ENCODE measurements at places on chromosomes 11 and 22.
A peak's percentile ranks its signal among the peaks of the same experiment; 100 is the strongest.

- no peak for DNase-seq
Observed at GRCh38 chr11:83835423-83835822, 549.3 kb upstream of the CCDC90B start.

DNA sequence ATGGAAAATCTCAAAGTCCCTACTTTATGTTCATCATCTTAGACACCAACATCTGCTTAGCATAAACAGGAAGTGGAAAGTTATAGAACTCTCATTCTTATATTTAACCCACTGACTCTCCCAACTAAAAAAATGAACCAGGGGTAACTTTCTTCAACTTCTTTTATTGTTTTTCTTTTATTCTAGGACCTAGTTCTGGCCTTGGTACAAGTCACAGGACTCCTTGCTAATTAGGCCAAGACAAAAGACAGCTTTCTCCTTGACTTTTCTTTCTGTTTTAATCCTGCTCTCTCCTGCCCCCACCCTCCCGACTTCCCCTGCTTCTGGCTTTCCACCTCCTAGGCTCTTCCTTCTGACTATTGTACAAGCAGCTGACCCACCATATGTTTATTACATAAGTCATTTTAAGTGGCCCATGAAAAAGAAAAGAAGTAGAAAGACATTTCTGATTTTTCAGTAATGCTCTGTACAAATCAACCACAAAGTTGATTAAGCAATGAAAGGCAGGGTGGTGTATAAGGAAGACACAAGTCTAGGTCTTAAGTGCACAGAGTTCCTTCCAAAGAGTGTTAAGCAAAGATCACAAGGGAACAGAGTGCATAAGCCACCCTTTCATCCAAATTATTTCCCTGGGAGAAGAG, 18.3 kb downstream of the JAML start:
- DNase-seq, result no peak

GRCh38 chr22:46262449-46263215, 511 bp downstream of the PKDREJ start:
- DNase-seq, result peak; percentile 46

GRCh38 chr11:1906611-1907423, 12.7 kb upstream of the TNNT3 start:
- DNase-seq, result no peak

DNA sequence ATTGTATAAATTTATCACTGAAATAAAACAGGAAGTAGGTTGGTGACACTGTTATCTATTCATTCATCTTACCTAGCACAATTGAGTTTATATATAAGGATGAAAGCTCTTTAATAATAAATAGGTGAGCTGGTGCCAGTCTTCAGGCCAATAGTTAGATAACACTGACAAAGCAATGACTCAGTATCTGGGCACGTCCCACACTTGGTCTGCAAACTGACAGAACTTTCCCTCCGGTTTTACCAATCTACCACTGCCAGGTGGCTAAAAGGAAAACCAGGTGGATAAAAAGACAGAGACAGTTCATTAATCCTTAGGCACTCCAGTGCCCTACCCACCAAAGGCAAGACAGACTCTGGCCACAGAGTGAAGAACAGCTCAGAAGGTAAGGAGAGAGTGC, 17.6 kb downstream of the DDB1 start:
- no peak for DNase-seq

GRCh38 chr22:50217543-50218152, 16.8 kb downstream of the SELENOO start:
- no peak for DNase-seq

- DNase-seq, result no peak
Observed at GRCh38 chr11:27357250-27357649, 5.8 kb downstream of the CCDC34 start.

- peak; percentile 20 for DNase-seq
Observed at GRCh38 chr11:5380740-5381342, 2.8 kb upstream of the OR51M1 start.

DNA sequence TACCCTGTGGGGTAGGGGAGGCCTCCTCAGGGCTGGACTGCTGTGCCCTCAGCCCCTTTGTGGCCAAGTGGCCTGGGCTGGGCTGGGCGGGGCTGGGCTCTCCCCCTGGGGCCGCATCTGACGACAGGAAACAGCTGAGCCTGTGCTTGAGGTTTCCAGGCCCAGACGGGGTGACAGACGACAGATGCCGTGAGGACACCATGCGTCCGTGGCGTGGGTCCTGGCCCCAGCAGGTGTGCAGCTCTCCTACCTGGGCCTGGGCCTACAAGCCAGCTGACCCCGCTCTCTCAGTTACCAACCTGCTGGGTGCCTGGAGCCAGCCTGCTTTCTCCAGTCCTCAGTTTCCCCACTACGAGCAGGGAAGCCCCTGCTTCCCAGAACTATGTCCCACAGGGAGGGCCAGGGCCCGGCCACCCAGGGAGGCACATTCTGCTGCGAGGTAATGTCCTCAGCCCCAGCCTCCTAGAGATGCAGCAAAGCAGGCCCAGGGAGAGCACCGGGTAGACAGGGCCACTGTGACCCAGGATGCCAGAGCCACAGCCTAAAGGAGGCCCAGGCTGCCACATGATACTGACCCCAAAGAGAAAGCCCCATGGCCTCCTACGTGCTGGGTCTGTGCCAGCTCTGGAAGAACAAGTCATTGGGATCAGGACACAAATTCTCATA, 181.3 kb downstream of the IGLL1 start:
- DNase-seq, result no peak

- DNase-seq, result peak; percentile 70
Observed at GRCh38 chr11:11028017-11028692, 170.3 kb upstream of the ZBED5 start.

DNA sequence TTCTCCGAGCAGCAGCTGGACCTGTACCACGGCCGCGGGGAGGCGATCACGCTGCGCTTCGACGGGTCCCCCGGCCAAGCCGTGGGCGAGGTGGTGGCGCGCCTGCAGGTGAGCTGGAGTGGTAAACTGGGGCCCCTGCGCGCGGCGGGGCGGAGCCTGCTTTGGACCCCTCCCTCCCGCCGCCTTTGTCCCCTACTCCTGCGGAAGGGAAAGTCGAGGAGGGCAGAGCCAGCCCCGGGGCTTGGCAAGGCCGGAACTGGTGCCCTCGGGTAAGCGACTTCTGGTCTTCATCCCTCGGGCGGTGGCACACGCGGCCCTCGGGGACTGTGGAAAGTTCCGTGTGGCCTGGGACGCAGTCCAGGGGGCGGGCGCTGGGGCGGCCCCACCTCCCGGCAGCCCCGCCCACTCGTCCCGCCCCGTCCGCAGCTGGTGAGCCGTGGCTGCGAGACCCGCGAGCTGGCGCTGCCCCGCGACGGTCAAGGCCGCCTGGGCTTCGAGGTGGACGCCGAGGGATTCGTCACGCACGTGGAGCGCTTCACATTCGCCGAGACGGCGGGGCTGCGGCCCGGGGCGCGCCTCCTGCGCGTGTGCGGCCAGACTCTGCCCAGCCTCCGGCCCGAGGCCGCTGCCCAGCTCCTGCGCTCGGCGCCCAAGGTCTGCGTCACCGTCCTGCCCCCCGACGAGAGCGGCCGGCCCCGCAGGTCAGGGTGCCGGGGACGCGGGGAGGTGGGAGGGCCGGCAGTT, 9.2 kb downstream of the SIPA1 start:
- DNase-seq, result no peak

DNA sequence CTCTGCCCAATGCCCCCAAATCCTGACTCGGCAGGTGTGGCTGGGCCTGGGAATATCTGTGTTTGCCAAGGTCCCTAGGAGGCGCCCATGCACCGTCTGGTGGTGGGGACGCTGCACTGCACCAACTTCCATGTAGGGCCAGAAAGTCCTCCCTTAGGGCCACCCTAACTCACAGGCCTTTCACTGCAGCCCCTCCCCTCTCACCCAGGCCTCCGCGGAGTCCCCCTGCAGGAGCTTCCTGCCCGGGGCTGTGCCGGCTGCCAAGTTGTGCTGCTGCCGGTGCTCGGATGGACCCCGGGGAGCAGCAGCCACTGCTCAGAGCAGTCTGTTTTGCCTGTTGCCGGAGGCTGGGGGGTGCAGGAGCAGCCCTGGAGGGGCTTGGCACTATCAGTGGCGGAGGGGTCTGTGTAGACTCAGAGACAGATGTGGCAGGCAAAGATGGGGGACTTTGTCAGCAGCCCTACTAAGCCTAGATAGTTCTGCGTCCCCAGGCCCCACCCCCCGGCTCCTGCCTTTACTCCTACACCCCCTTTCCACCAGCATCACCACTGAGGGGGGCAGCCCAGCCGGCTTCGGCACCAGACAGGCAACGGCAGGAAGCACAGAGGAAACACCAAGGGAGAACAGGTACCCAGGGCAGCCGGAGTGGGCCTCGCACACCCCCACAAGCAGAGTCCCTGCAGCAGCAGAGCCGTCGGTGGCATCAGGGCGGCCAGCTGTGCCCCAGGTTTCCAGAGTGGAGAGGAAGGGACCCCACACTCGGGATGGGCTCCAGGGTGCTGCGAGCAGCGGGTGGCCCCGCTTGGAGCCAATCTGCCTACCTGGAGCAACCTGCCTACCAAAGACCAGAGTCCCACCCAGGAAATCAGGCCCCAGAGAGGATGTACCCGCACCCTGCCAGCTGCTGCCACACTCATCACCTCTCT, 124.3 kb downstream of the TRIM29 start:
- DNase-seq, result no peak

DNA sequence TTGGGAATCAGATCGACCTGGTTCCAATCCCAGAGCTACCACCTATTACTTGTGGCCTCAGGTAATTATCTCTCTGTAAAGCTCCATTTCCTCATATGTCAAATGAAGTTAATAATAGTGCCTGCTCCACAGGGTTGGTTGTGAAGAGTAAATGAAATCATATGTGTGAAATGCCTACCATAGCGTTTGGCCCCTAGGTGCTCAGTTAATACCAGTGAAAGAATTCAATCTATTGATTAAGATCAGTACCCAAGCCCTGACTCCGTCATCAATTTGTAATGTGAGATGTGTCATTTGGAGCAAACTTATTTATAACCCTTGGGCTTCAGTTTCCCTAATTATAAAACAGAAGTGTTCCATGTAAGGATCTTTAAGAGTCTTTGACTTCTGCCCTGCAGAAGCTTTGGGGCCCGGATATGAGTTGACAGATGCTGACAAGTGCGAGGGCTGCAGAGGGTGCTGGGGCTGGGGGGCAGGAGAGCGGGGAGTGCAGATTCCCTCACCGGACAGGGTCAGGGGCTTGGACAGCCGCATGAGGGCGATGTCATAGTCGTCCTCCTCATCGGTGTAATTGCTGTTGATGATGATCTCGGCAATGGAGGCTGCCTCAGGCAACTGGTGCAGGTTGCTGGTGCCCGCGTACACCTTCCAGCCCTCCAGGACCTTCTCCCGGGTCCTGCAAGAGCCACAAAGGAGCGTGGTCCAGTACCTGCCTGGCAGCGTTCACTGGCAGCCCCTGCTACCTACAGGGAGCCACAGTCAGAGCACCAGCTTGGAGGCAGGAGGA, 20.9 kb downstream of the TMPRSS13 start:
- no peak for DNase-seq

DNA sequence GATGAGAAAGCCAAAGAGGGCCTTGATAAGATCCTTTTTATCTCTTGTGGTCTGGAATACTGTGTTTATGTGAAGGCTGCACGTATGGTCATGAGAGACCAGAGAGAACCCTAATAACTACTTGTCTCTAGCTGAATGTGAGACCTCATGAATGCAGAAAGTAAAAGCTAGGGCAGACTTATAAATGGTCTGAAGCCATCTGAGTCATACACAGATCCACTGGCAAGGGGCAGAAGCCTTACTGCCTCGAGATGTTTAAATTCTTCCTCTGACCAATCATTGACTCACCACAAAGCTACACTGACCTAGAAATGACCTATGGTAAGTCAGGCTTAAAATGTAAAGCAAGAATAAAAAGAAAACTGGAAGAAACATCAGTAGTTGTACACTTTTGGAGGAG, 22.7 kb upstream of the OR4B1 start:
- DNase-seq, result no peak

DNA sequence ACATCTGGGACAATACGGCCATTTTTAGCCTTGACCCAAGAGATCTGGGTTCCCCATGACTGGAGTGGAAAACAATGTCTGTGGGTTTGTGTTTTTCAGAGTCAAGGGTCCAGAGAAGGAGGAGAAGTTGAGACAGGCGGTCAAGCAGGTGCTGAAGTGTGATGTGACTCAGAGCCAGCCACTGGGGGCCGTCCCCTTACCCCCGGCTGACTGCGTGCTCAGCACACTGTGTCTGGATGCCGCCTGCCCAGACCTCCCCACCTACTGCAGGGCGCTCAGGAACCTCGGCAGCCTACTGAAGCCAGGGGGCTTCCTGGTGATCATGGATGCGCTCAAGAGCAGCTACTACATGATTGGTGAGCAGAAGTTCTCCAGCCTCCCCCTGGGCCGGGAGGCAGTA, 15.7 kb downstream of the NNMT start:
- no peak for DNase-seq

DNA sequence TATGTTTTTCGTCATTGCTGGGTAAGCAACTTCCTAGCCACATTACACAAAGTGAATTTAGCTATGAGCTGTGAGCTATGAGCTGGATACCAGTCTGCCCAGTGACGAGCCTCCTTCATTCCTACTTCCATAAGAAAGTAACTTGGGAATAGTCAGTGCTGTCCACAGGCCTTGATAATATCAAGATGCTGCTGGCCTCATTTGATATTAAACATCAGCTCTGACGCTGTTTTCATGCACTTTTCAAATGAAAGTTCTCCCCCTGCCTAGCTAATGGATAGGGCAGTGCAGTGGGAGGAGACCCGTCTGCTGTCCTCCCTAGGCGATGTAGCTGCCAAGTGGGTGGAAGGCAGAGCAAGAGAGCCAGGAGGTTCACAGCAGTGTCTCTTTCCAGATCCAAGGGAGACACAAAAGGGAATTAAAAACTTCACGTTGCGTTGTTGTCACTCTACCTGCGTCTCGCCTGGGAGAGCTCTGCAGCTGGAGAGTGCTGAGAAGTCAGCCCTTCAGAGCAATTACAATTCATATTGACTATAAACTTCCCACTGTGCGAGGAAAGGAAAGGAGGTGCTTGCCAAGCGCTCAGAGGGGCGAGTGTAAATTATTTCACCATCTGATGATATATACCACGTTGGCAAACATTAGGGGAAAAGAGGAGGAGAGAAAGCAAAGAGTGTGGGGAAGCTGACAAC, 861.4 kb downstream of the NTM start:
- no peak for DNase-seq

GRCh38 chr11:91219535-91219934, 996.7 kb upstream of the CHORDC1 start:
- DNase-seq, result no peak

GRCh38 chr11:3927129-3927796, 71.8 kb downstream of the STIM1 start:
- no peak for DNase-seq

GRCh38 chr11:35330156-35330889, 89.0 kb downstream of the SLC1A2 start:
- DNase-seq, result no peak

DNA sequence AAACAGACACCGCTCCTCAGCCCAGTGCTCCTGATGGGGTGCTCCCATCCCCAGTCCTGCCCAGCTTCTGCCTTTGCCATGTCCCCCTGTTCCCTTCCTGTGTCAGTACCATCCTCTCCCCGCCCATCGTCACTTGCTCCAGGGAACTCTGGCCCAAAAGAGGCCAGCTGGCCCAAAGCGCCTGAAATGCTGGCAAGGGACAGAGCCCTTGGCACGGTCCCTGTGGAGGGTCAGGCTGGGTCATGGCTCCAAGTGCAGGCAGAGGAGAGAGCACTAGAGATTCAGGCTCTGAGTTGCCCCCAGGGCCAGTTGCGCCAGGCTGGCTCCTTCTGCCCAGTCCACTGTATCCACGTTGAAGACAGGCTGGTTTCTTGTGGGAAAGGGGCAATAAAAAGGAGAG, 8.4 kb upstream of the HDHD5 start:
- DNase-seq, result no peak

GRCh38 chr22:28750471-28750881, 8.6 kb downstream of the HSCB start:
- no peak for DNase-seq

- no peak for DNase-seq
Observed at GRCh38 chr22:44019416-44019815, 4.7 kb upstream of the PARVB start.
